ENCODE measurements at places on chromosomes 5 and 9.

GRCh38 chr5:54492178-54492577 lies 25.4 kb upstream of the SNX18 start:
- no peak for DNase-seq

GRCh38 chr9:114355821-114356220 lies 26.2 kb downstream of the ORM2 start:
- no peak for DNase-seq

GRCh38 chr5:144284931-144285502 lies 114.3 kb downstream of the KCTD16 start:
- no peak for DNase-seq

DNA sequence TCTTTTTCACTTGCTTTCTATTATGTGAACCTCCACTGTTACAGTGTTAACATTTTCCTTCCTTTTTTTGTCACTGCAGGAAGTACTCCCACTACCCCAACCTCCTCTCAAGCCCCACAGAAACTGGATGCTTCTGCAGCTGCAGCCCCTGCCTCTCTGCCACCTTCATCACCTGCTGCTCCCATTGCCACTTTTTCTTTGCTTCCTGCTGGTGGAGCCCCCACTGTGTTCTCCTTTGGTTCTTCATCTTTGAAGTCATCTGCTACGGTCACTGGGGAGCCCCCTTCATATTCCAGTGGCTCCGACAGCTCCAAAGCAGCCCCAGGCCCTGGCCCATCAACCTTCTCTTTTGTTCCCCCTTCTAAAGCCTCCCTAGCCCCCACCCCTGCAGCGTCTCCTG lies 18.8 kb downstream of the NUP214 start:
- no peak for DNase-seq

GRCh38 chr9:115229496-115229895 lies 111.5 kb upstream of the TNC start:
- no peak for DNase-seq

GRCh38 chr9:110912419-110913291 lies 125.6 kb downstream of the LPAR1 start:
- no peak for DNase-seq

DNA sequence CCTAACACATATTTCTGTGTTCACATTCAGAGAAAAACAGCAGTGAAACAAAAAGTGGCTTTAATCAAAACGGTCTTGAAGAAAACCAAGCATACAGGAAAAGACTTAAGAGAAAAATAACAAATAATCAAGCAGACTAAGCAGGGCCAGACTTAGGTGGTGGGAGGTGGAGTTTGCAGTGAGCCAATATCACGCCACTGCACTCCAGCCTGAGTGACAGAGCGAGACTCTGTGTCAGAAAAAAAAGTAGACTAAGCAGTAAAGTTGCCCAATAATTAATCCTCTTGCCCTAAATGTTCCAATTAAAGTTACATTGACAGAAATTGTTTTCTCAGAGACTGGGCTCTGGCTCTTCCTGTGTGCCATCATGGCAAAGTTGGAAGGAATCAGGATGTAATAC lies 26.6 kb upstream of the GLDC start:
- DNase-seq: no peak

GRCh38 chr9:127741831-127742434 lies 6.8 kb upstream of the TOR2A start:
- no peak for DNase-seq

GRCh38 chr5:1390333-1390732 lies 45.4 kb upstream of the CLPTM1L start:
- DNase-seq: no peak

- DNase-seq: no peak
Measured at GRCh38 chr5:119613937-119614336, 15.4 kb upstream of the FAM170A start.

DNA sequence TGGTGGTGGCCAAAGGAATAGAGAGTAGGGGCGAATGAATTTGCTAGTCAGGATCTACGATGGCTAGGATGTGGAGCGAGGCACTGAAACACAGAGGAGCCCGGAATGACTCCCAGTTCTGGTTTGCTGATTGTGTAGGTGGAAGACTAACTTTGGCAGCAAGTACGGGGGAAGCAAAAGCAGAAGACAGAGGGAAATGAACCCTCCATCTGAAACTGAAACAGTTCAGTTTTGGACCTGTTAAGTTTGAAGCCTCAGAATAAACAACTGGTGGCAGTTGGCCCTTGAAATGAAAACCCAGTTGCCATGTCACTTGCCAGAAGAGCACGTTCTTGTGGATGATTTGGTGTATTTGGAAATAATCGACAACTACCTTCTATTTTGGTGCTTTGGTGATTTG lies 15.4 kb upstream of the SMIM15 start:
- no peak for DNase-seq

GRCh38 chr5:1523480-1523792 lies 324 bp downstream of the LPCAT1 start:
- no peak for DNase-seq

DNA sequence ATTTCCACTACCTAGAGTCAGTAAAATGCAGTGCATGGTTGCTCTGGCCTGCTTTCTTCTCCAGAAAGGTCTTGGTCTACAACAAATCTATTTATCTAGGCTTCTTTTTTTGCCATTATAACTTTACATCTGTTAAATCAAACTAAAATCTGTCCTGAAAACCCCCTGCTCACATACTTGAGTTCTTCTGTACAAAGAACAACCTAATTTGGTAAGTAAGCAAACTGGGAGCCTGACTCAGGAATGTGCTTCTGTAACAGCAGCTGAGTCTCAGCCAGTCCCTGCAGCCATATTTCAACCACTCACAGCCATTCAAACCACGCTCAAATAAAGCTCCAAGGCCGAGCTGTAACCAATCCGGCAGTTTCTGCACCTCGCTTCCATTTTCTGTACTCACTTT lies 95.8 kb downstream of the PLPP1 start:
- DNase-seq: peak; percentile 49

- no peak for DNase-seq
Measured at GRCh38 chr9:32384002-32384363, 460 bp upstream of the ACO1 start.

DNA sequence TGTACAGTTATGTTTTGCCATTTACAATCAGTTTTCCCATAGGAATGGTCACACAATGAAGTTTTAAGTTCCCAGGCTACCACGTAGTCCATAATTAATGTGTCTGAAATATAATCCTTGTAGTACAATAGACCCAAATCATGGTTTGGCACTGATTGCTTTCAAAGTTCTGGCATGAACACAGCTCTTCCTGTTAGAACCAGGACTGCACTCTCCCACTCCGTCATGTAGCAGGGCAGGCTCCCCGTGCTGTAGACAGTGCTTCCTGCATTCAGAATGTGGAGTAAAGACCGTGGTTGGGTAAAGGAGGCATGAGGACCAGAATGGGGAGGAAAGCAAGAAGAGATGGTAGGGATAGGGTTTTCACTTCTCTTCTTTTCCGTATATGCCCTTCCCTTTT lies 4.0 kb downstream of the SEC61B start:
- no peak for DNase-seq

- DNase-seq: peak; percentile 32
Measured at GRCh38 chr9:113492343-113493202, 29.0 kb downstream of the RGS3 start.

DNA sequence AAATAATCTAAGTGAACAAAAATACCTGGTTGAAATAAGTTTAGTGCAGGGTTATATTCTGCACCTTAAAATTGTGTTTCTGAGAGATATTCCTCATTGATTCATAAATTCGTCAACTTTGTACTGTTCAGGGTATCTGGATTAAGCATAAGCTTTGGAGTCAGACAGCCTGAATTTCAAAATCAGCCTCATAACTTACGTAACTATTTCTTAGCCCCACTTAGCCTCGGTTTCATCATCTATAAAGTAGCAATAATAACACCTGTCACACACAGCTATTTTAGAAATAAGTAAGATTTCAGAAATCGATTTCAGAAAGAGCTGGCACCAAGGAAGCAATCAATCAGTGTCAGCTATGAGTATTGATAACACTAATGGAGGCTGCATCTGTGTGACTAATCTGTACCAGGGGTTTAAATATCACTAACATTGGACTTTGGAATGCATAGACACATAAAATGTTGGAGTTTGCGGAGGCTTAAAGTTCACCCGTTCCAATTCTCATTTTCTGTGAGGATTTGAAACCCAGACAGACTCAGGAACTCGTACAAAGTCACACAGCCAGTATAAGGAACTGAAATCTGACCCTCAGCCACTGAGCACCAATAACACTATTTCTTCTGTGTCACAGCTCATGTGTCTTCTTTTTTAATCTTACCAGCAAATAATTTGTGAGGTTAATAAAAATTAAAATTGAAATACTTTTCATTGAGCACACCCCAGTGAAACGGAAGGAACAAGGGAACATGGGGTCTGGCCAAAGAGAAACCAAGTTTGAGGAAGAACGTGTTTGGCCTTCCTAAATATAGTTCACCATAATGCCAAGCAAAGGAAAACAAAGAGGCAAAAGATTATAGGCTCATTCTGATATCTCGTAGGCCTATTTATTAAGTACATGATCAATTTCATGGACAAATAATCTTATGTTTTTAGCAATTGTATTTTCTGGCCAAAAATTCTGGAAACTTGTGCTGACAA lies 194.4 kb upstream of the PTGER4 start:
- no peak for DNase-seq

GRCh38 chr5:72607381-72607780 lies 100.2 kb upstream of the ZNF366 start:
- DNase-seq: no peak

- DNase-seq: peak; percentile 78
Measured at GRCh38 chr5:143002459-143003327, 232.5 kb downstream of the ARHGAP26 start.

GRCh38 chr5:111746791-111747190 lies 10.2 kb downstream of the NREP start:
- DNase-seq: no peak

DNA sequence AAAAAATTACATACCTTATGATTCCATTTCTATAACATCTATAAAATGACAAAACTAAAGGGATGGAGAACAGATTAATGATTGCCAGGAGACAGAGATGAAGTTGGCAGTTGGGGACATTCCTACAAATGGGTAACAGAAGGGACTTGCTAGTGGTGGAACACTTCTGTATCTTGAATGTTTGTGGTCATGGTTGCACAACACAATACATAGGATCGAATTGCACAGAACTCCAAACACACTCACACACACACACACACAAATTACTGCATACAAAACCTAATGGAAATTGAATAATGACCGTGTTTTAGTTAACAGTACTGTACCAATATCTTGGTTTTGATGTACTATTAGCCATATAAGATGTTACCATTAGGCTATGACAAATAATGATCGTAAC lies 330.7 kb upstream of the POU5F2 start:
- peak; percentile 11 for DNase-seq

DNA sequence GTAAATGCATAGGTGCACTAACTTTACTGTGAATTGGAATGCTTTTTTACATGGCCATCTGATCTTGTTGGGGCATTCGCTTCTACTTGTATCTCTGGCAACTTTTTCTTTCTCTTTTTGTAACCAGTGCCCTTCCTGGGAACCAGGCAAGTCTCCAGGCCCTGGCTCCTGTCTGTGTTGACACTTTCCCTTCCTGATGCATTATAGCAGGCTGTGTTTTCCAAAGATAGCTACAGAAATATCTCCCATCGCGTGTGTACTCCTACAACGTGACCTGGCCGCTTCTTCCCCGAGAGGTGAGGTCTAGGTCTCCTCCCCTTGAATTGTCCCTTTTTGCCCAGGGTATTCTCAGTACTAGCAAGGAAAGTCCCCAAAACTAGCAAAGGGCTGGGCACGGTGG lies 81.1 kb upstream of the SPIN1 start:
- no peak for DNase-seq

DNA sequence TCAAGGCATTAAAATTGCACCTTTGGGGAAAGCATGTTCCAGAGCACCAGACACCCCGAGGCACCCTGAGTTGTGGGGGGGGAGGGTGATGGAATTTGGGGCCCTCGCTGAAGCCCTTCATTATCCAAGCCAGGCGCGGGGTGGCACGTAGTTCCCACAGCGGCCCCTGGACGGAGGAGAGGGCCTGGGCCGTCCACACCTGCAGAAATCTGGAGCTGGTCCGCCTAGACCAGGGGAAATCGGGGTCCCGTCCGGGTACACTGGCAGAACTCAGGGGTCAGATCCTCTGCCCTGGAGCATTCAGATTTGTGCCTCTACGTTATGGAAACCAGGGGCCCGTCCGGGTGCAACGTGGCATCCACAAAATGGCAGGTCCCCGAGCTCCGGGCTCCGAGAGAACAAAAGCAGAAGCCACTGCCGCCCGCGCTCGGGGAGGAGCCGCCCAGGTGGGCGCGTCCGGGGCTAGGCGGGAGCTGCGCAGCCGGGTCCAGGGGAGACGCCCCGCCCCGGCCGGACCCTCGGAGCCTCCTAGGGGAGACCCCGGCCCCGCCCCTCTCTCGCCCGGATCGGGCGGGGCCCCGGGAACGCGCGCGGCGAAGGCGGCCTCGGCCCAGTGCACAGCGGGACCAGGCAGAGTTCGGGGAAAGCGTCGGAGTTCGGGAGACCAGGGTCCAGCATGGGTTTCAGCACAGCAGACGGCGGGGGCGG lies at the start of gene PLEKHG4B:
TSS of gene PLEKHG4B (plus strand) at position 613 of the 708 bp plus-strand sequence. CDS start at position 677, 64 bp downstream.
- no peak for DNase-seq

DNA sequence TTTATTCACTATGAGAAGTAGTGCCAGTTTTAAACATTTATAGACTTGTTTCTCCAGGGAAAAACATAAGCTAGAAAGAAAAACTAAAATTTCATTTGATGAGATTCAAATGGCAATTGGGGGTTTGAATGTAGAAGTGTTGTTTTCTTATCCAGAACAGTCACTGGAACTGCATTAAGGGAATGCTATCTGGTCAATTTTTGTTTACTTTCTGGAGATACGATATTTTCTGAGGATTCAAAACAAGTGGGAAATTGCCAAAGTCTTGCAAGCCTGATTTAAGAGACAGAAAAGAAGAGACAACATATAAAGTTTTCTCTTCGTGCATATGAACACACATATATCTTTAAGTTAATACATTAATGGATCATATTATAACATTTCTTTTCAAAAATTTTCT lies 118.4 kb downstream of the NXNL2 start:
- DNase-seq: no peak

DNA sequence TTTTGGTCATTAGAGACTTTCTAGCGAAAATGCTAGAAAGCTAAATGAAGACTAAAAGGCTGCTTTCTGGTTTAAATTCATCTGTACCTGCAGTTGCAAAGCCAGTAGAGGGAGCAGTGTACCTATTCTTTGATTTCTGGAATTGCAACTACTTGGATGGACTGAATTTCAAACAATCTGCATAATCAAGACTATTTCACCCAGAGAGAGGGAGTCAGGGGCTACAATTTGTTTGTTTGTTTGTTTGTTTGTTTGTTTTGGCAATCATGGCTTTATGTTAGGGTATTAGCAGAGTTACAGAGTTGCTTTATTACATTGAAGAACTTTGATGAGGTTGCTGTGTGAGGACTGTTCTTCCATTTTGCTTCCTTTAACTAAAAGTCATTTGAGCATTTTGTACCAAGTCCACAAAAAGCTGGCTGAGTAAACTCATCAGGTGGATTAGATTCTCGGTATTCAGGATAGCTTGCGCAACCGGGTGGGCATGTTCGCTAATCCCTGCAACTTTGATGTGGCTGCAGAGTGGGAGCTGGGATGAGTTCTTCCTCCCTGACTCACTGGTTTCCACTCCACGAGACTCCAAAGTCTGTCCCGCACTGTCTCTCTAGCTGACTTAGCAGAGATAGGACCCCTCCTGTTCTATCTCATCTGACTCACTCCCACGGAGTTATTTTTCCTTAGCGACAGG lies 80.0 kb upstream of the TUT7 start:
- DNase-seq: peak; percentile 67

All from skeletal muscle cell (primary cell).